Fibroblast of the conjunctiva (primary cell): ENCODE measurements at places on chromosomes 13 and 19.
A peak's percentile ranks its signal among the peaks of the same experiment; 100 is the strongest.

- peak; percentile 93 for DNase-seq
These were observed at the start of gene COLGALT1 for GRCh38 chr19:17555480-17555928. Gene COLGALT1 (plus strand): TSS chr19:17555649. CDS start chr19:17555714, 65 bp downstream.

- DNase-seq: no peak
These were observed 101.2 kb downstream of the SPRY2 start for GRCh38 chr13:80239571-80240255.

- no peak for DNase-seq
These were observed 47.5 kb upstream of the ZNF43 start for GRCh38 chr19:21883516-21883915.

DNA sequence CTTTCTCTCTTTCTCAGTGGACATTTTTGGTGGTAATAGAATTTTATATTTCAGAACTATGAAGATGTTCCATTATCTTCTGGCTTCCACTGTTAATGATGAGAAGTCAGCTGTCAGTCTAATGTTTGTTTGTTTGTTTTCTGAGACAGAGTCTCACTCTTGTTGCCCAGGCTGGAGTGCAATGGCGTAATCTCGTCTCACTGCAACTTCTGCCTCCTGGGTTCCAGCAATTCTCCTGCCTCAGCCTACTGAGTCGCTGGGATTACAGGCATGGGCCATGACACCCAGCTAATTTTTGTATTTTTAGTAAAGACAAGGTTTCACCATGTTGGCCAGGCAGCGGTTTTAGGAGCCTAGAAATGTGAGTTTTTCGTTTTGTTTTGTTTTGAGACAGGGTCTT lies 4.7 kb downstream of the ZNF317 start:
- no peak for DNase-seq

DNA sequence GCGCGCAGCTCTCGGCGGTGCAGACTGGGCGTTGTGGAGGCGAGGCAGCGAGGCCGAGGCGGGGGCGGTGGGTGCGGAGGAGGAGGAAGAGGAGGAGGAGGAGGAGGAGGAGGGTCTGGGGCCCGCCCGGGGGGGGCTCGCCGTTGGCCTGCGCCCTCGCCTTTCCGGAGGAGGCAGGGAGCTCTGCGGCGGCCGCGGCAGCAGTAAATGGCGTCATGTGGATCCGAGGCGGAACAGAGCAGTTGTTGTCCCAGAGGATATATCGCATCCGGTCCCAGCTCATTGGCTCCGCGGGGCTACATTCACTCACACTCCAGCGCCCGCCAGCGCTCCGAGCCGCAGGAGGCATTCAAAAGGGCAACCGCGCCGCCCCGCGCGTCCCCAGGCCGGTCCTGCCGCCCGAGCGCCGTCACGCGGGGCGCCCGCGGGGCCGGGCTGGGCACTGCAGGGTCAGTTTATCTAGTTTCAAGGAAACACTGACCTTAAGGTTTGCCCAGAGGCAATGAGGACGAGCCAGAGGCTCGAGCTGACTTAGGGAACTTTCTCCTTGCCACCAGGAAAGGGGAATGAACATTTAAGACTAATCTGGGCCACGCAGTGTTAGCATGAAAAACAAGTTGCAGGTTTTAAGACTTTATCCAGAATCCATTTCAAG lies at the start of gene SPRY2:
SPRY2 (minus strand) TSS at position 26 of the 655 bp plus-strand sequence. CDS start 3,421 bp downstream, outside the sequence.
- DNase-seq: peak; percentile 97

GRCh38 chr13:112965573-112966115 lies 3.4 kb upstream of the MCF2L start:
- DNase-seq: no peak

DNA sequence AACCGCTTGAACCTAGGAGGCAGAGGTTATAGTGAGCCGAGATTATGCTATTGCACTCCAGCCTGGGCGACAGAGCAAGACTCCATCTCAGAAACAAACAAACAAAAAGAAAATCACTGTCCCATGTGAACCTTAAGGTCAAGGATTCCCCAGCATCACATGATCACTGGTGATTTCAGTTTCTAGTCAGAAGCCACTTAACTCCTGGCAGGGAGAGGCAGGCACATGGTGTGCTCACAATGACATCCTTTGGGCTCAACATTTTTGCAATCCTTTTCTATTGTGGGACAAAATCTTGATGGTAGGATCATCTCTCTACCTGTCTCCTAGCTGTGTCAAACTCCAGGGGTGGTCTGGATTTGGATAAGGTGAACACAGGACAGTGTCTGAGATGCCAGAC lies 12.1 kb downstream of the AKAP8 start:
- DNase-seq: no peak

DNA sequence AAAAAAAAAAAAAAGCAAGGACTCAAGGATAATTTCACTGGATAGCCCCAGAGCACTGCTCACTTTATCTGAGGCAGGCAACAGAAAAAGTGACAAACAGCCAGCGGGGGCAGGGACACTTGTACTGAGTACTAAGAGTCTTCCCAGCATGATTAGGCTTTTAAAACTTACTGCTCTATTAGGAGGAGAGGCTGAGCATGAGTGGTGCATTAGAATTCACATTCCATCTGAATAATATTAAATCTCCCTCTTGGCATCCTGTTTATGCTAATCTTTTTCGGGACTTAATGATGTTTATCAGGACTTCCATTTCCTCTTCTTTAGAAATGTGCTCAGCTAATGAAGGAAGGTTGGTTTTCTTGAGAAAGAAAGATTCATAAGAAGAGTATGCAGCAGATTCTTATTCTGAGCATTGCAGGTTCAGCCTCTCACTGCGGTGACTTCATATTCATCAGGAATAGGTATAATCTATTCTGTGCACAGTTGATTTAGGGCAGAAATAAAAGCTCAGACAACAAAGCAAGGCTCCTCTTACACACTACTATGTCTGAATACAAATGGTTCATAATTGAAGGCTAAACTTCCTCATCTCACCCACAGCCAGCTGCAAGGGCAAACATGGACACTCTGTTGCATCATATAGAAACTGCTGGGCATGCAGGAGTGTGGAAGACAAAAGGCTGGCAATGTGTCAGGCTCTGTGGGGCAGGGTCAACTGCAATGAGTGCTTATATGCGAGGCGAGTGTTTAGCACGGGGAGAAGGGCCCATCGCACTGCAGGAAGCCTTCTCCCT lies 107.0 kb downstream of the KL start:
- DNase-seq: no peak

DNA sequence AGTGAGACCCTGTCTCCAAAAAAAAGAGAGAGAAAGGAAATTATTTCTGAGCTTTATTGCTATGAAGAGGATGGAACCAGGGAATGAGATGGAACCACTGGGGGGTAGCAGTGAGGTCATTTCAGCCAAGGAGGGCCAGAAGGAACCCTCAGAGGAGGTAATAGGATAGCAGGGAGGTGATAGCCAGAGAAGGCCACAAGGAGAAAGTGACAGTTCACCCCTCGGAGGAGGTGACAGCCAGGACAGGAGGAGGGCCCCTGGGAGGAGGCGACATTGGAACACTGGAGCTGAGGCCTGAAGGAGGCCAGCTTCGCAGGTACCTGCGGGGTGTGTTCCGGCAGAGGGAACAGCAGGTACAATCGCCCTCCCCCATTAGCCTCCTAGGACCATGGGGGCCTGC lies 675 bp upstream of the PGPEP1 start:
- DNase-seq: no peak

- no peak for DNase-seq
These were observed 14.9 kb upstream of the INTS6 start for GRCh38 chr13:51467730-51468129.

DNA sequence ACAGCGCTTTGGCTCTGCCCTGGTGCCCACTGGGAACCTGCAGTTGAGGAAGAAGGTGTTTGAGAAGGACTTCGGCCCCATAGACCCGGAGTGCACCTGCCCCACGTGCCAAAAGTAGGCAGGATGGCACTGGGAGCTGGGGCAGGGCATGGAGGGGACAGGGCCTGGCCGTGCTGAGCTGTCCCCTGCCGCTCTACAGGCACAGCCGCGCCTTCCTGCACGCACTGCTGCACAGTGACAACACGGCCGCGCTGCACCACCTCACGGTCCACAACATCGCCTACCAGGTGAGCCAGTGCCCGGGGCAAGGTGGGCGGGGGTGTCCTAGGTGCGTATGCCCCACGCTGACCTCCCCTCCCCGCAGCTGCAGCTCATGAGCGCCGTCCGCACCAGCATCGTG lies 5.1 kb upstream of the DNM2 start:
- no peak for DNase-seq

DNA sequence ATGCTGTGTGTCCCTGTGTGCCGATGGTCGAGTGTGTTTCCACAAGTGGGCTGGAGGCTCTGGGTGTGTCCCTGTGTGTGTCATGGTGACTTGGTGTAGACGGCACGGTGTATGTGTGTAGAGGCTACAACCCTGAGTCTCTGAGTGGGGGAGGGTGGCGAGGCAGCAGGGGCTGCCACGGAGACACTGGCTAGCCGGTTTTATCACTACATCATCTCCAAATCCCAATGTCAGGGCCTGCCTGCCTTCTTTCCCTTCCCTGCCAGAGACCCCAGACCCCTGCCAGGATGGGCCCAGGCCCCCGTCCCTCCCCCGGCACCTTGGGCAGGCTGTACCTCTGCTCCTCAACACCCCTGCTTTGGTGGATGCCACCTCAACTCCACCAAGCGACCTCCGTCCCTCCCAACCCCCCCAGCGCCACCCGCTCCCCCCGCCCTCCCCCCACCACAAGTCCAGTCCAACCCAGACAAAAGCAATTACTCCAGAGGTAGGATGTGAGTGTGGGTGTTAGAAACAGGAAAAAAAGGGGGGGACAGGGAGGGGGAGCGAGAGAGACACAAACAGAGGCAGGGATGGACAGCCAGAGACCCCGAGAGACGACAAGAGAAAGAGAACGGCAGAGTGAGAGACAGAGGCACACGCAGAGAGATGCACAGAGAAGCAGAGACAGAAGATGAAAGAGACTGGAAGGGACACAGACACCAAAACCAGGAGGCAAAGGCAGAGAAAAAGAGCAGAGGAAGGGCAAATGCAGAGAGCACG lies 21.6 kb upstream of the POU2F2 start:
- no peak for DNase-seq

- DNase-seq: no peak
These were observed 122.2 kb downstream of the KL start for GRCh38 chr13:33138441-33138840.

- DNase-seq: no peak
These were observed 151.4 kb downstream of the PDS5B start for GRCh38 chr13:32737679-32738078.

- DNase-seq: peak; percentile 8
These were observed 36.9 kb upstream of the STARD13 start for GRCh38 chr13:33322543-33322809.

GRCh38 chr19:53007606-53008005 lies 6.1 kb upstream of the ERVV-1 start:
- no peak for DNase-seq

- DNase-seq: no peak
These were observed 11.4 kb downstream of the LPAR6 start for GRCh38 chr13:48401480-48401879.
